ENCODE measurements at places on chromosomes 5 and 9. TPM values are rescaled to one million over a fixed set of nuclear protein-coding genes. Genes with fewer than 3 reads are reported as not detected.

Gene C5orf63
- 2.4 TPM for total RNA-seq

Gene CDC25C
- total RNA-seq, result not detected

Gene ANKRD31
- total RNA-seq, result 0.66 TPM

Gene SLC36A3
- total RNA-seq, result not detected

Gene ROR2
- total RNA-seq, result 10.2 TPM

Gene SLC34A3
- total RNA-seq, result not detected

Gene BASP1
- total RNA-seq, result 19.9 TPM

Gene RLN1
- 1.2 TPM for total RNA-seq

Gene F2RL2
- total RNA-seq, result under 0.01 TPM

Gene NUTM2G
- total RNA-seq, result not detected

DNA sequence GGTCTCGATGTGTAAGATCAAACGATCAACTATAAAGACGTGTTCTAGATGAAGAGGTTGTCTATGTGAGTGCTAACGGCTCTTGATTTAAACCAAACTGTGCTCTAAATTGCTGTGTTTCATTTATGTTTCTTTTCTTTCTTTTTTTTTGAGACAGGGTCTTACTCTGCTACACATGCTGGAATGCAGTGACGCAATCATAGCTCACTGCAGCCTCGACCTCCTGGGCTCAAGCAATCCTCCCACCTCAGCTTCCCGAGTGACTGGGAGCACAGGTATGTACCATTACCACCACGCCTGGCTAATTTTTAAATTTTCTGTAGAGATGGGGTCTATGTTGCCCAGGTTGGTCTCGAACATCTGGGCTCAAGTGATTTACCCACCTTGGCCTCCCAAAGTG, 24.0 kb upstream of the RNF130 start:
- no peak for DNase-seq

DNA sequence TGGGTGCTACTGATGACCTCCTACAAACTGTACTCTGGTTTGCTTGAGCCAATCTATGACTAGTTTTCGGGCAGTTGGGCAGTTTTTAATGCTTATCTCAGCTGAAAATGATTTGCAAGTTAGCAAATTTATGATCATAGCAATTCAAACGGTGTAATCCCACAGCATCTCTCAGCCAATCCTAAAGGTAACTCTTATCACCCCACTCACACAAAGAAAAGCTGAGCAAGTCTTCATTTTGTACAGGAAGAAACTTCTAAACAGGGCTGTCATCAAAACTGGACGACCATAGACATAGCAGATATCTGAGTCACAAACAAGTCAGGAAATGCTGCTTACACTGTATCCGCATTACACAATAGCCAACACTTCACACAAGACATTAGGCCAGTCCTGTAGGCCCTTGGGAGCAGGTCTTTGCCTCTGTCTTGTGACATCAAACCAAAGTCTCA, 2.6 kb upstream of the ENC1 start:
- DNase-seq, result no peak

DNA sequence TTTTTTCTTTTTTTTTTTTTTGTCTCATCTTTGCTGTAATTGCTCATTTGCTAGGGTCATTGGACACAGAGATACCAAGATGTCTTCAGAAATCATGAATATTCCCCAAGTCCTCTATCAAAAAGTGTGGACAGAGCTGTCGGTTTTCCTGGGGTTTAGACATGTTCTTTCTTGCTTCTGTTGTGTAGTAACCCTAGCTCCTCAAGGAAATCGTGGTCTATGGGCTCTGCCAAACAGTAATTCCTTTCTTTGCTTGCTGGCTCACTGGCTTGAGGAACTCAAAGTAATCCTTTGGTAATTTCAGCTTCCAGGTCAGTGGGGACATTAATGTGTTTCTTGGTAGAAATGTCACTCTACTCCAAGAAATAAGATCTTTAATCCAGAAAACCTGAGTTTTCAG, 101.7 kb downstream of the TMC1 start:
- DNase-seq, result no peak

DNA sequence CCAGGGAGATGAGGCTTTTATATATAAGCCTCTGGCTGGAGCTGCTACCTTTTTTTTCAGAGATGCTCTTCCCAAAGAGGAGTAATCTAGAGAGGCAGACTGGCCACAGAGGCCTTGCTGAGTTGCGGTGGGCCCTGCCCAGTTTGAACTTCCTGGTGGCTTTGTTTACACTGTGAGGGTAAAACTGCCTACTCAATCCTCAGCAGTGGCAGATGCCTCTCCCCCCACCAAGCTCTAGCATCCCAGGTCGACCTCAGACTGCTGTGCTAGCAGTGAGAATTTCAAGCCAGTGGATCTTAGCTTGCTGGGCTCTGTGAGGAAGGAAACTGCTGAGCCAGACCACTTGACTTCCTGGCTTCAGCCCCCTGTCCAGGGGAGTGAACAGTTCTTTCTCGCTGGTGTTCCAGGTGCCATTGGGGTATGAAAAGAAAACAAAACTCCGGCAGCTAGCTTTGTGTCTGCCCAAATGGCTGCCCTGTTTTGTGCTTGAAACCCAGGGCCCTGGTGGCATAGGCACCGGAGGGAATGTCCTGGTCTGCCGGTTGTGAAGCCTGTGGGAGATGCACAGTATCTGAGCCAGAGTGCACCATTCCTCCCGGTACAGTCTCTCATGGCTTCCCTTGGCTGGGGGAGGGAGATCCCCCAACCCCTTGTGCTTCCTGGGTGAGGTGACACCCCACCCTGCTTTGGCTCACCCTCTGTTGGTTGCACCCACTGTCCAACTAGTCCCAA, 219.5 kb upstream of the IZUMO3 start:
- DNase-seq, result no peak

DNA sequence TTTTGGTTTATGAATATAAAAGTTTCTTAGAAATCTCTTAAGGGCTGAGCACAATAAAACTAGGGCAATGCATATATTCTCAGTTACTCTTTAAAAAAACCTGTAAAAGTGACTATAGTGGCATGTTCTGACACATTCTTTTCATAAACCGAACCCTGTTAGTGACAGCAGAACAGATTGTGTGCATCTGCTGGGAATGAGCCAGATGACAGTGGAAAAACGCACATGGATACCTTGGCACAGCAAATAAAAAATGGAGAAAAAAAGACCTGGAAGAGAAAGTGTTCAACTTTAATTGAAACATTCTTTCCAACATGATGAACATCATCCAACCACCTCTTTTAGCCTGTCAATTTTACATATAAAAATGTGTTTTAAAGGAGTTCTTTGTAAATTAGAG, 12.7 kb downstream of the MEF2C start:
- no peak for DNase-seq

DNA sequence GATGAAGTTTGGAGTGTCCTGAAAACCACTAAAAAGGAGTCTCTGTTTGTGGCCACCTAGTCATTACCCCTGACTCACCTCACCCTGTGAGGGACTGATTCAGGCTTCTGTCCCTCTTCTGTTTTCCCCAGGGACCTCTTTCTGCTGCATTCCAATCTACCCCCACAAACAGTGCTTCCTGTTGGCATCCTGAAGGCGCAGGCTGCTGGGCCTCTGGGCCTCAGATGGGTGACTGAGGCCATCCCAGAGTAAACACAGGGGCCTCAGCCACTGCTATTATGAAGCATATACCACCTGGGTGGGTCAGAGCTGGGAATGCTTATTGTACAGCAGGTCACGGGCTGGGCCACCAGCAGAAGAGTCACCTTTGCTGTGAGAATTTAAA, 20.0 kb downstream of the MORN5 start:
- DNase-seq, result no peak

- no peak for DNase-seq
These were observed 255.1 kb upstream of the TRIM32 start for GRCh38 chr9:116432051-116432450.

GRCh38 chr5:75869891-75870290, 152.7 kb upstream of the POC5 start:
- no peak for DNase-seq

GRCh38 chr5:150080696-150081435, 5.5 kb downstream of the CSF1R start:
- peak; percentile 14 for DNase-seq

GRCh38 chr5:133821889-133822288, 146.5 kb downstream of the C5orf15 start:
- DNase-seq, result no peak

- no peak for DNase-seq
These were observed 170.6 kb upstream of the MEF2C start for GRCh38 chr5:89053547-89053946.

- DNase-seq, result no peak
These were observed 1523.9 kb downstream of the MAT2B start for GRCh38 chr5:165029099-165029870.

DNA sequence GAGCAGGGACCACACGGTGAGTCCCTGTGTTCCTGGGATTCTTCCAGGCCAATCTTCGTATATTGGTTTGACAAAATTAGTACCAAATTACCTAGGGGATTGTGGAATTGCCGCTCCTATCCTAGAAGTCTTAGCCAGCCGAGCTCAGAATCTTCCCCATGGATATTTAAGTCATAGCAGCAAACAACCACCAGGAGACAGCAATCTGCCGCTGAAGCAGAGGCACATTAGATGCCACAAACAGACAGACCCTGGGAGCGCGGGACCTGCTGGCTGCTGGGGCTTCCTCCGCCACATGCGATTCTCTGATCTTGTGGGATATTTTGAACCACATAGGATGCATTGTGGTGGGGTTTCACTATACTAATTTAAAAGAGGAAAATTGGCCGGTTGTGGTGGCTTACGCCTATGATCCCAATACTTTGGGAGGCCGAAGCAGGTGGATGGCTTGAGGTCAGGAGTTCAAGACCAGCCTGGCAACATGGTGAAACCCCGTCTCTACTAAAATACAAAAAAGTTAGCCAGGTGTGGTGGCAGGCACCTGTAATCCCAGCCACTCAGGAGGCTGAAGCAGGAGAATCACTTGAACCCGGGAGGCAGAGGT, 31.7 kb upstream of the ZBTB43 start:
- DNase-seq, result no peak

DNA sequence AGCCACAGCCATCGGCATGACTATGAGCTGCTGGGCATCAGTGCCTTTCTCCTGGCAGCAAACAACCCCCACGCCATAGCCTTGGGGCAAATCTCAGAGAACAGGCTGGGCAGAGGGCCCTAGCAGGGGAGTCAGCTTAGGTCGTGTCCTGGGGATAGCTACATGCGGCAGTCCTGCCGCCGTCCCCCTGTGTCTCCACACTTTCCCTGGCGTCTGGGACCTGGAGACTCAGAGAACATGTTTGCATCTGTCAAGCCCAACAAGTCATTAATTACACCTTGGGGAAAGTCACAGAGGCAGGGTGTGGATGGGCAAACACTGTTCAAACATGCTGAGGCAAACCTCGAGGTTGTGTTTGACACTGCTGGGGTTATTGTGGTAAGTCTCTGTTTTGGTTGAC, 123.6 kb downstream of the C5orf15 start:
- DNase-seq, result peak; percentile 35

DNA sequence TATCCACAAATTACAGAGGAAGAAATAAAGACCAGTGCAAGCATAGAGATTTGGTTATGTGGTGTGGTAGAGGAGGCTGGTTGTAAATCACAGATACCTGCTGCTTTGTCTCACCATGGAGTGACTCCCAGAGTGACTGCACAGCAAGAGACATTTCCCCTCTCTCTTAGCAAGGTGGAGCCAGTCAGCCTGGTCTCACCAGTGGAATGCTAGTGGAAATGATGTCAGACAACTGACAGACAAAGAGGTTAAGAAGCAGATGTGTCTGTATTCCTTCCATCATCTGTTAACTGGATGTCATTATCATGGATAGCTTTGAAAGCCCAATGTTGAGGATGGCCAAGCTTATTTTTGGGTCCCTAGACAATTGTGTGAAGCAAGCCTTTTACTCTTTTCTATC, 509.4 kb upstream of the SEMA6A start:
- no peak for DNase-seq

GRCh38 chr5:149796030-149796429, 65.9 kb downstream of the PPARGC1B start:
- DNase-seq, result no peak

GRCh38 chr9:79694676-79695400, 123.1 kb downstream of the TLE4 start:
- no peak for DNase-seq

DNA sequence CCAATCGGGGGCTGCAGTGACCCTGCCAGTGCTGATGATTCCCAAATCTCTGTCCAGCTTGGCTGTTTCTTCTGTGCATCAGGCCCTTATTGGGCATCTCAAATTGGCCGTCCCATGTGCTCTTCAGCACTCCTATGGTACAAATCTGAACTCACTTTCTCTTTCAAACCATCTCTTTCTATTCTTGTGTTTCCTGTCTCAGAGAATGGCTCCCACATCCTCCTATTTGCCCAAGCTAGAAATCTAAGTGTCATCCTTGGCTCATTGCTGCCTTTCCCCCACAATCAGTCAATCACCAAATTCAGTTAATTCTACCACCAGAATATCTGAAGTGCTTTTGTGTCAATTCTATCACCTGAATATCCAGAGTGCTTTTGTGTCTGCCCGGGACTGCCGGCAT, 336.6 kb downstream of the CWC27 start:
- DNase-seq, result no peak

DNA sequence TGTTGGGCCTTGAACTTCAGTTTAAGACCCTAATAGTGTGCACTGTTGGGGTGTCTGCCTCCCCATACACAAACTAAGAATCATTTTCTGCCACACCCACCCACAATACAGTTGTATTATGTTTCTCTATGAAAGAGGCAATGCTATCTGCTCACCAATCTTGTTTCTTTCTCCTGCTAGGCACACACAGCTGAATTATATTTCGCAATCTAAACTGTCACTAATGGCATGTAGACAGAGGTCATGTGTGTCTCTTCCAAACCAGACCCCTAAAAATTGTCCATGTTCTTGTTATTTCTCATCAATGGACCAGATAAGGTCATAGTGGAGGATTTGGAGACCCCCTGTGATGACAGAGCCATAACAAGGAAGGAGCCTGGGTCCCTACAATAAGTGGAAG, 57.3 kb downstream of the RIGI start:
- no peak for DNase-seq

- no peak for DNase-seq
These were observed 546.3 kb downstream of the MAT2B start for GRCh38 chr5:164051745-164052144.

GRCh38 chr5:142016556-142016955, 3.7 kb upstream of the GNPDA1 start:
- DNase-seq, result no peak

All from breast epithelium (tissue), 4 donors.